Body of pancreas (tissue), 4 donors: ENCODE measurements at places on chromosomes 3 and 15.

- no peak for DNase-seq
- no peak overlapping the region for H3K4me3 ChIP-seq
- no peak overlapping the region for H3K27ac ChIP-seq
These were observed 18.0 kb upstream of the DUT start for GRCh38 chr15:48313216-48313615.

GRCh38 chr15:68335251-68335650 is 57.7 kb downstream of the FEM1B start:
- H3K4me1 ChIP-seq, result peaks cover 23% of the 10 kb centered on the region
- no peaks in the 10 kb centered on the region for H3K27me3 ChIP-seq
- no peaks in the 10 kb centered on the region for H3K36me3 ChIP-seq
- H3K27ac ChIP-seq, result peak overlapping the region; percentile 12
- no peak overlapping the region for H3K4me3 ChIP-seq

- no peak overlapping the region for H3K4me3 ChIP-seq
- no peaks in the 10 kb centered on the region for H3K27me3 ChIP-seq
- no peaks in the 10 kb centered on the region for H3K36me3 ChIP-seq
- no peaks in the 10 kb centered on the region for H3K4me1 ChIP-seq
These were observed 13.3 kb downstream of the MYD88 start for GRCh38 chr3:38151667-38152265.

- H3K4me1 ChIP-seq, result no peaks in the 10 kb centered on the region
- no peak overlapping the region for H3K4me3 ChIP-seq
- DNase-seq, result no peak
- H3K36me3 ChIP-seq, result no peaks in the 10 kb centered on the region
- H3K27me3 ChIP-seq, result no peaks in the 10 kb centered on the region
These were observed 167.0 kb upstream of the UBE2E2 start for GRCh38 chr3:23035927-23036640.

- H3K4me3 ChIP-seq, result no peak overlapping the region
- H3K27ac ChIP-seq, result peak overlapping the region; percentile 85
- H3K36me3 ChIP-seq, result no peaks in the 10 kb centered on the region
- peaks cover 77% of the 10 kb centered on the region for H3K4me1 ChIP-seq
- no peaks in the 10 kb centered on the region for H3K27me3 ChIP-seq
These were observed 2.7 kb downstream of the LRIG1 start for GRCh38 chr3:66497985-66498671.

DNA sequence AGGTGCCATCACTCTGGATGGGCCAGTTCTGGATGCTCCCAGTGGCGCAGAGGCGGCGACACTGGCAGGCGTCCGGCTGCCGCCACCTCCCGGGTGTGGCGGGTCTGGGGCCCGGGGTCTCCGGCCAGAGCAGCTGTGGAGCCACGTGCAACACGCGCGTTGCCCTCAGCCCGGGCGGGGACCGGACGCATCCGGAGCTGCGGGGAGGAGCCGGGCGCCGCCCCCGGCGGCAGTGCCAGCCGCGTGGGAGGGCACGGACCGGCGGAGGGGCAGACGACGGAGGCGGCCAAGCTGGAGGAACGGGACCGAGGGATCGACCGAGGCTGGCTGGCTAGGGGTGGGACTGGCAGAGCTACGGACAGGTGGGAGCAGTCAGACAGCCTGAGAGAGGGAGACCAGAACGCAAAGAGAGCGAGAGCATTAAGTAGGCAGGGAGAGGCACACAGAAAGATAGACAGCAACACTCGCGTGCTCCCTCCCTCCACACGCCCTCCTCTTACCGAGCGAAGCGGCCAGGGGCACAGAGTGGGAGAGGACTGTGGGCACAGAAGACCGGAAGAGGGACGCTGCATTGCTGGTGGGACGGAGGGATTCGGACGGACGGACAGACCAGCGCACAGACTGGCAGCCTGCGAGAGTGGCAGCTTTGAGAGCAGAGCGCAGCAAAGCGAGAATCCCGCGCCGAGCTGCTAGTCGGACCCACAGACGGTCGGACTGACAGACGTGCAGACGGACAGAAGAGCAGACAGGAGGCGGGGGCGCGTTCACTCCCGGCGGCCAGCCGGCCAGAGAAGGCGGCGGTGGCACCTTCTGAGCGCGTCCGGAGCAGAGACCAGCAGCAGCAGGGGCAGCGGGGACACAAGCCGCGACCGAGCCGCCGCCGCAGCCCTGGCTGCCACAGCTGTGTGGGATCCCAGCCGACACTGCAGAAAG is at the start of gene ARPP21:
Gene ARPP21, plus strand, starts transcription at position 272 of the 933 bp plus-strand sequence. CDS start 42,227 bp downstream, outside the sequence.
- peaks cover 14% of the 10 kb centered on the region for H3K4me1 ChIP-seq
- peak; percentile 12 for DNase-seq
- no peaks in the 10 kb centered on the region for H3K36me3 ChIP-seq
- no peaks in the 10 kb centered on the region for H3K27me3 ChIP-seq

- DNase-seq, result no peak
- H3K27me3 ChIP-seq, result no peaks in the 10 kb centered on the region
- no peaks in the 10 kb centered on the region for H3K4me1 ChIP-seq
- no peak overlapping the region for H3K27ac ChIP-seq
- no peaks in the 10 kb centered on the region for H3K36me3 ChIP-seq
These were observed 201.1 kb upstream of the ADAMTS9 start for GRCh38 chr3:64888840-64889392.

GRCh38 chr3:120841264-120841663 is 66.7 kb upstream of the STXBP5L start:
- H3K4me3 ChIP-seq, result no peak overlapping the region
- no peak for DNase-seq
- no peak overlapping the region for H3K27ac ChIP-seq
- H3K27me3 ChIP-seq, result no peaks in the 10 kb centered on the region
- peaks cover 9% of the 10 kb centered on the region for H3K4me1 ChIP-seq

- H3K4me3 ChIP-seq, result no peak overlapping the region
- no peaks in the 10 kb centered on the region for H3K36me3 ChIP-seq
- no peaks in the 10 kb centered on the region for H3K27me3 ChIP-seq
These were observed 120.8 kb upstream of the HACD2 start for GRCh38 chr3:123705488-123706285.

GRCh38 chr3:155771126-155771525 is 26.3 kb upstream of the PLCH1 start:
- no peaks in the 10 kb centered on the region for H3K4me1 ChIP-seq
- H3K36me3 ChIP-seq, result no peaks in the 10 kb centered on the region
- no peak overlapping the region for H3K27ac ChIP-seq
- no peak overlapping the region for H3K4me3 ChIP-seq
- no peaks in the 10 kb centered on the region for H3K27me3 ChIP-seq

- H3K4me1 ChIP-seq, result peaks cover 11% of the 10 kb centered on the region
- H3K36me3 ChIP-seq, result no peaks in the 10 kb centered on the region
- no peak overlapping the region for H3K4me3 ChIP-seq
- no peaks in the 10 kb centered on the region for H3K27me3 ChIP-seq
- DNase-seq, result no peak
These were observed 119.5 kb upstream of the EIF1B start for GRCh38 chr3:40190056-40190455.

GRCh38 chr15:70273808-70274207 is 176.1 kb upstream of the TLE3 start:
- H3K27ac ChIP-seq, result no peak overlapping the region
- no peak overlapping the region for H3K4me3 ChIP-seq
- H3K27me3 ChIP-seq, result no peaks in the 10 kb centered on the region
- H3K36me3 ChIP-seq, result no peaks in the 10 kb centered on the region
- no peak for DNase-seq

GRCh38 chr3:150296966-150297365 is 111.1 kb upstream of the TSC22D2 start:
- no peak overlapping the region for H3K27ac ChIP-seq
- H3K4me1 ChIP-seq, result no peaks in the 10 kb centered on the region
- H3K4me3 ChIP-seq, result no peak overlapping the region
- H3K27me3 ChIP-seq, result no peaks in the 10 kb centered on the region
- H3K36me3 ChIP-seq, result no peaks in the 10 kb centered on the region
- DNase-seq, result no peak

- H3K27ac ChIP-seq, result peak within 1 kb of the TSS; percentile 80
- H3K4me1 ChIP-seq, result peaks cover 42% of the 10 kb centered on the region
- H3K4me3 ChIP-seq, result peak within 1 kb of the TSS; percentile 82
These were observed at the start of gene SEMA6D for GRCh38 chr15:47717036-47717612. Gene SEMA6D (plus strand): TSS chr15:47717505. CDS start chr15:47759799, 42,294 bp downstream.

DNA sequence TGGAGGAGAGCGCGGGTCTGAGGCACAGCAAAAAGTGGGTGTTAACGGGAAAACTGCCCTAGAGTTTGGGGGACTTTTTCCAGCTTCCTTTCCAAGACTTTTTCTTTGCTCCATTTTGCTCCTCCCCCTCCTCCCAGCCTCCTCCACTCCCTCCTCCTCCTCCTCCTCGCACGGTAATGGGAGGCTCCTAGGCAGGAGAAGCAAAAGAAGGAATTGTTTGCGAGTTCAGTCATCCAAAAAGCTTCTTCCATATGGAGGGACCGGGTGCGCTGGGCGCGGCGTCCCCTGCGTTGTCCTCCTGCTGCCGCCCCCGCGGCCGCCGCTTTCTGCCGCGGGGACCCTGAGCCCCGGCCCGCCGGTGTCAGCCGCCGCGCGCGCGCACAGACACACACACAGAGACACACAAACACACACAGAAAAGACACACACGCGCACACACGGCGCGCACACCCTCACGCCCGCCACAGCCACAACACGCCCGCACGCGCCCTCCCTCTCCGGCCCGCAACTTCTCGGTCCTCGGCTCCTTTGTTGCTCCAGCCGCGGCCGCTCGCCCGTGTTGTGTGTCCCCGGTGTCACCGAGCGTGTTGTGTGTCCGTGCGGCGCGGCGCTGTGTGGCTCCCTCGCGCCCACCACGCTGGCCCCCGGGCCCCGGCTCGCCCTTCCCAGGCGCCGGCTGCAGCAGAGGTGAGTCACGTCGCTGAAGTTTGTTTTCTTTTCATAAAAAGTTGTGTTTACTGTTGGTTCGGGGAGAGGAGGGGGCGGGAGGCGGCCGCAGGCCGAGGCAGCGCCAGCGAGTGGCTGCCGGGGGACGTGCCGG is at the start of gene BOC:
Gene BOC, plus strand, starts transcription at position 228 of the 820 bp plus-strand sequence. CDS start 38,246 bp downstream, outside the sequence.
- peak within 1 kb of the TSS; percentile 83 for H3K27ac ChIP-seq
- peak; percentile 54 for DNase-seq
- peaks cover 21% of the 10 kb centered on the region for H3K4me1 ChIP-seq
- no peaks in the 10 kb centered on the region for H3K36me3 ChIP-seq

DNA sequence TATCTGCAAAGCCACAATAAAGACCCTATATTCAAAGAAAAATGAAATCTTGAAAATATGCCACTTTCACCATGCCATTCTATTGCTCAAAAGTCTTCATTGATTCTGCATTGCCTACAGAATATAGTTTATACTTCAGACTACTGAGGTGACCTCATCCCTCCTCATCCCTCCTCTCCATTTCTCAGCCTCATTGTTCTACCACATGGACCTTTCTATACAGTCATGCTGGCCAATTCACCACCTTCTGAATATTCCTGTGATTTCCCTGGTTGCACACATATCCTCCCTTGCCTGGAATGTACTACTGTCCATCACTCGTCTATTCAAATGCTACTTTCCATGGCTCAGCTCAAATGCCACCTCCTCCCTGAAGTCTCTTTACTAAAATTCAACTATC is 3.5 kb upstream of the COL8A1 start:
- no peak for DNase-seq
- peaks cover 20% of the 10 kb centered on the region for H3K4me1 ChIP-seq
- no peaks in the 10 kb centered on the region for H3K36me3 ChIP-seq

DNA sequence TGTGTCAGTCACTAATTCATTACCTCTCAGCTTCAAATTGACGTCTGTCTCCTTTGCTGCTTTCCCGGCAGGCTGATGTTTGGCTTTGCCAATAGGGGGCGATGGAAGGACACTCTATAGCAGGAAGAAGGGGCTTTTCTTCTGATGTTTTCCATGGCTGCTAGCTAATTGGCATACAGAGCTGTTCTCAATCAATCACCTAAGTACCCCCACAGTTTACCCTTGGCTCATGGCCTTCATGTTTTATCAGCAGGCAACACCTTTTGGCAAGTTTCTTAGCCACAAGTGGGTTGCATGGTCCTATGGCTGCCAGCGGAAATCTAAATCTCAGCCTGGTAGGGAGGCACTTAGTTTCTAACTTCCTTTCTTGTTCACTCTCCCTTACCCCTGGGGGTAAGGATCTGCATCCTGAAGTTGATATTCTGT is 45.0 kb downstream of the ESYT3 start:
- H3K36me3 ChIP-seq, result no peaks in the 10 kb centered on the region
- no peak overlapping the region for H3K27ac ChIP-seq
- DNase-seq, result peak; percentile 60
- H3K27me3 ChIP-seq, result no peaks in the 10 kb centered on the region
- no peak overlapping the region for H3K4me3 ChIP-seq
- no peaks in the 10 kb centered on the region for H3K4me1 ChIP-seq

DNA sequence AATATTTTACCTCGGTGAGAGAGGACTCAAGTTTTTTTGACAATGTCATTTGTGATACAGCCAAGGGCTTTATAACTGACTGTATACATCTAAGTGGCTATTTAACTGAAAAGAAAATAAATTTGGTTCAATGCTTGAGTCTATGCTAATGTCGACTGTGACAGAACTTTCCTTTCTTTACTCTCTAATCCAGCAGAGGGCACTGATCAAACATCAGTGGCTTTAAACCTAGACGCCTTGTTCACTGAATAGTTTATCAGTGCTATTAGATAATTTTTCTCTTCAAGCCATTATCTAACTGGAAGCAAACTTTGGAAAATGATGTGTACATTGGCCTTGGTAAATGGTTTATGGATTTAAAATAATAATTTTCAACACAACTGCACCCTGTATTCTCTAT is 285.1 kb downstream of the CHL1 start:
- H3K27ac ChIP-seq, result no peak overlapping the region
- no peaks in the 10 kb centered on the region for H3K4me1 ChIP-seq
- H3K4me3 ChIP-seq, result no peak overlapping the region
- DNase-seq, result no peak

GRCh38 chr3:124059580-124059979 is 67.7 kb upstream of the ROPN1 start:
- H3K4me3 ChIP-seq, result no peak overlapping the region
- H3K4me1 ChIP-seq, result no peaks in the 10 kb centered on the region
- H3K27me3 ChIP-seq, result no peaks in the 10 kb centered on the region
- DNase-seq, result no peak
- H3K36me3 ChIP-seq, result no peaks in the 10 kb centered on the region
- no peak overlapping the region for H3K27ac ChIP-seq

DNA sequence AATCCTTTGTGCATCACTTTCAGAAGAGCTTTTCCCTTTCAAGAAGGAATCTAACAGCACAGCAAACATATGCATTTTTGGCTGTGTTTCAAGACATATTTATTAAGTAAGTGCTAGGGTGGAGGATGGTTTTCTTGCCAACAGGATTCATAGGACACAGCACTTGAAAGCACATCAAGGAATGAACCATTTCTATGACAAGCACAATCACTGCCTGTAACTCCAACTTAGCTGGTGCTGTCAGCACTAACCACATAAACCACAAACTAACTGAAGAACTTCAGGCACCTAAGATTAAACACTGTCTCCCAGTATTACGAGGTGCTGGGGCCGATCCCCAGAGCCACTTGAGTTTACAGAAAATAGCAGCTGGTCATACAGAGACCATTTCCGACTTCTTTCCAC is 35.4 kb upstream of the SPRED1 start:
- no peaks in the 10 kb centered on the region for H3K27me3 ChIP-seq
- H3K4me1 ChIP-seq, result no peaks in the 10 kb centered on the region
- H3K4me3 ChIP-seq, result no peak overlapping the region
- DNase-seq, result no peak
- H3K27ac ChIP-seq, result no peak overlapping the region
- no peaks in the 10 kb centered on the region for H3K36me3 ChIP-seq

GRCh38 chr15:75104804-75105557 is 81.6 kb downstream of the PPCDC start:
- no peak for DNase-seq
- no peaks in the 10 kb centered on the region for H3K27me3 ChIP-seq
- H3K36me3 ChIP-seq, result no peaks in the 10 kb centered on the region
- H3K4me1 ChIP-seq, result no peaks in the 10 kb centered on the region
- no peak overlapping the region for H3K4me3 ChIP-seq
